Putamen (tissue), 1 donor: ENCODE measurements at places on chromosomes 4 and X.

GRCh38 chrX:3526071-3526470 lies 179.6 kb upstream of the MXRA5 start:
- no peak for DNase-seq

DNA sequence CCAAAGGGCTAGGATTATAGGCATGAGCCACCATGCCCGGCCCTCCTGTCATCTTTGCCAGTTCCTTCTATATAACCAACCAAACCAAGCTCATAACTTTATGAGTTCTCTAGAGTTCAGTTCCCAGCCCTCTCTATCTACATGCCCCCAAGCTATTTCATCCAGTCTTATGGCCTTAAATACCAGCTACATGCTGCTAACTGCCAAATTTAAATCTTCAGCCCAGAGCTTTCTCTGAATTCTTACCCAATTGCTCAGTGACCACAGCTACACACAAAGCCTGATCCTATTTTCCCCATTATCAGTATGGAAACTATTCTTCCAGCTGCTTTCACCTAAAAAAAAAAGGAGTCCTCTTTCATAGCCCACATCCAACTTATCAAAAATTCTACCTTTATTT lies 23.1 kb downstream of the TMEM184C start:
- DNase-seq: no peak

DNA sequence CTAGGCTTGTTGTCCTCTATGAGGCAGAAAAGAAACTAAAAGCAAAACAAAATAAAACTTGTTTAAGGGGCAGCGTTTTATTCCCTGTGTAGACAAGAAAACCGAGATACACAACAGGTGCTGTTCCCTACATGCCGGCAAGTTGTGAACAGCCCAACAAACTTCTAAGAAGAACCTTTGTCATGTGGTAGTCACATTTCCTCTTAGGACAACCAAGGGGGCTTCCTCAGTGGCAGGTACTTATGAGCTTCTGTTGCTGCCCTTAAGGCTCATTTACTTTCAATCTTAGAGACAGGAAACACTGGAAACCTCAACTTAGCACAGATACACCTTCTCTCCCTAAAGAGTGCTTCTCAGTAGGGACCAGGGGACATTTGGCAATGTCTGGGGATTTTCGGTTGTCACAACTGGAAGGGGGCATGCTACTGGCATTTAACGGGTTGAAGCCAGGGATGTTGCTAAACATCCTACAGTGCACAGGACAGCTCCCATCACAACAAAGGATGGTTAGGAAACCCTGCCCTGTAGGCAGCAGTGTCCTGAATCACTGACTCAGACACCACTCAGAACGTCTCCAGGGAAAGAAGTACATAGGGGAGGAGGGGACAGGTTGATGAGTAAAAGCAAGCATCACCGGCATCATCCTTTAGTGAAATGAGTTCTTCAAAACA lies 111.0 kb downstream of the ASB9 start:
- DNase-seq: no peak

DNA sequence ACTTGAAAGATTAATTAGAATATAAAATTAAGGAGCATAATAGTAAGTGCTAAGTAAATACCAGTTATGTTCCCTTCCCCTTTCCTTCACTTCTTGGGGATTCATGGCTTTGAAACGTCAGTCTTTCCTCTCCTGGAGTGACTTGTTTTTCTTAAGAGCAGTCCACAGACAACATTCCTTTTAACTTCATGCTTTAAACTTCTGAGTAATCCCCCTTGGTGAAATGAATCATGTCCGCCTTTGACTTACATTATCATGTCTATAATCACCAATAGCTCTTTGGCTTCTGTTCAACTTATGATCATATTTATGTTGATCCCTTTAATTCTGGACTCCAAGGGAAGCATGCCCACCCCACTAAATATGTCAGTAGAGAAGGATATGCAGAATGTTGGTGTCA lies 1012.1 kb upstream of the SLIT2 start:
- no peak for DNase-seq

- DNase-seq: no peak
Observed at GRCh38 chr4:27293831-27294230, 433.2 kb downstream of the STIM2 start.

DNA sequence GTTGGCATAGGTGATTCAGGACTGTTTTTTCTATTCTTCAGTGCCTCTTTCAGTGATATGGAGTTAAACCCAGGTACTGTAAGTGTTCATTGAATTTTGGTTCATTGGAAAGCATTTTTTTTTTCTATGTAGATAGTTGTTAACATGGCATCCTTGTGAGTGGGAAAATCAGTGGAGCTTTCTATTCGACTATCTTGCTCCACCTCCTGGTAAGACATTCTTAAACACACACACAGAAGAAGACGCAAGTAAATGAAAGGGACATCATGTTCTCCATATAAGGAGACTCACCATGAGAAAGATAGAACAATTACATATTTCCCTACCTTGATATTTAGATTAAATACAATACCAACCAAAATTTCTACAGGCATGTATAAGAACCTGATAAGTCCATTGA lies 598.5 kb upstream of the SPANXN1 start:
- DNase-seq: no peak

DNA sequence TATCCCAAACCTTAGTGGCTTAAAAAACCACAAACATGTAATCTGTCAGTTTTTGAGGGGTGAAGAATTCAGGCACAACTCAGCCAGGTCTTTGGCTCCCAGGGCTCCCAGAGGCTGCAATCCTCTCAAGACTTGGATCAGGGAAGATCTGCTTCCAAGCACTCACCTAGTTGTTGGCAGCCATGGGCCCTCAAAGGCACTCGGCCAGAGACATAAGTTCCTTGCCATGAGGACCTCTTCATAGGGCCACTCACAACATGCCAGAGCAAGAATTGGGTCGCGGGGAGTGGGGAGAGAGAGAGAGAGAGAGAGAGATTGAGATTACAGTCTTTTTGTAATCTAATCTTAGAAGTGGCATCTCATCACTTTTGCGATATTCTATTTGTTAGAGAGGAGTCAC lies 77.1 kb upstream of the TBC1D9 start:
- no peak for DNase-seq

DNA sequence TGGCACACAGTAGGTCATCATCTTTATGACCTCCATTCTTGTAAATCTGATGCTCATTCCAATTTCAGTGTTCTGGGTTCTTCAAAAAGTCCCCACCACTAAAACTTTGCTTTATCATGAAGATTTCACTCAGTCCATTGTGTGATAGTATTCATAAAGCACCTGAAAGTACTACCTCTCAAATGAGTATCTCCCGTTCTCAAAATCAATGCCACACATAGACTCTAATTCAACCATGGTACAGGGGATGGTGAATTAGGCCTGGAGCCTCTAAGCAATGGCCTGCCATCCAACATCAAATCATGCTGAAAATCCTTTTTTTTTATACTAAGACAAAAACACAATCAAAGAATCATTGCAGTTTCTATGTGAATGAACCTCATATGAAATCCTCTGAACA lies 19.4 kb upstream of the WAS start:
- no peak for DNase-seq

DNA sequence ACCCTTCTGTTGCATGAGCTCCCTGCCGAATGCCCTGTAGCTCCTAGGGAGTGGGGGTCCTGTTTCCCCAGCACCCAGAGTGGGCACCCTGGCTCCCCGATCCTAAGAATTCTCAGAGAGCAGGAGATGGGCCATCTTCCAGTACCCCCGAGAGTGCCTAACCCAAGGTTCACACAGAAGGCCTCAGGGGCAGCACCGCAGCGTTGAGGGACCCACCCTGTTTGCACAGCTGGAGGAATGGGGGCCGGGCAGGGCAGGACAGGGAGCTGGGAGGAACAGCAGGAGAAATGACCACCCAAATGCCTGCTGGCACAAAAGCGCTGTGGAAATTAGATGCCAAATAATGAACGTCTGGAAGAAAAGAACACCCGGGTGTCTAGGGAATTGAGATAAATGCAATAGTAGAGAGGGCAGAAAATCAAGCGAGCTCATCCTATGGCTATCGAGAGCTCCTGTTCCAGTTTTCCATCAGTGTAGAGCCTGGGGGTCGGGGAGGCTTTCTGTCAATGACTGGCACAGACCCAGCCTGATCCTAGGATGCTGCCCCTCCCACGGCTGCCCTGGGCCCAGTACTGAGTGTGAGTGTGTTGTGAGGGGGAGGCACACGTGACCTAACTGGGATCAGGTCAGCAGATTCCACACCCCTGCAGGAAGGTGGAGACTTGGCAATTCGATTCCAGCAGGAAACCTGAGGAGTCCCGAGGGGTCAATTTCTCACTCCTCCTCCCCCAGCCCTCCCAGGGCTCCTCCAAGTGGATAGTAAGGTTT lies 25.7 kb downstream of the SEPTIN6 start:
- DNase-seq: no peak

GRCh38 chr4:147370881-147371280 lies 110.0 kb upstream of the EDNRA start:
- DNase-seq: no peak

GRCh38 chrX:69221239-69222102 lies 56.2 kb upstream of the PJA1 start:
- no peak for DNase-seq

DNA sequence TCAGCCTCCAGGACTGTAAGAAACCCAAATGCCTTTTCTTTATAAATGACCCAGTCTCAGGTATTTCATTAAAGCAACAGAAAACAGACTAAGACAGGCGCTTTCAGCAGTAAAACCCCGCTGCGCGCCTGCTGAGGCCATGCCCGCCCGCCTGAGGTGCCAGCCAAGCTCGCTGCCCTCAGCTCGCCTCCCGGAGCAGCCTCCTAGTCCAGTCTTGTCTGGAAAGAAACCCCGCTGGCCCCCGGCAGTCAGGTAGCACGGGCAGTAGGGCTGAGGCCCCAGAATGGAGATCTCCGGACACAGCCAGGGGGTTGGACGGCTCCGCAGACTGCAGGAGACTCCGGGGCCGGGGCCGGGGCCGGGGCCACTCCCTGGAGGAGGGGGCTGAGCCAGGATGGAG lies 31.7 kb downstream of the ZFYVE28 start:
- no peak for DNase-seq

GRCh38 chr4:112693507-112693906 lies 56.6 kb downstream of the LARP7 start:
- DNase-seq: no peak

GRCh38 chr4:143341186-143341755 lies 4.6 kb downstream of the GAB1 start:
- no peak for DNase-seq

GRCh38 chrX:130550351-130550750 lies 148.6 kb downstream of the RBMX2 start:
- no peak for DNase-seq

DNA sequence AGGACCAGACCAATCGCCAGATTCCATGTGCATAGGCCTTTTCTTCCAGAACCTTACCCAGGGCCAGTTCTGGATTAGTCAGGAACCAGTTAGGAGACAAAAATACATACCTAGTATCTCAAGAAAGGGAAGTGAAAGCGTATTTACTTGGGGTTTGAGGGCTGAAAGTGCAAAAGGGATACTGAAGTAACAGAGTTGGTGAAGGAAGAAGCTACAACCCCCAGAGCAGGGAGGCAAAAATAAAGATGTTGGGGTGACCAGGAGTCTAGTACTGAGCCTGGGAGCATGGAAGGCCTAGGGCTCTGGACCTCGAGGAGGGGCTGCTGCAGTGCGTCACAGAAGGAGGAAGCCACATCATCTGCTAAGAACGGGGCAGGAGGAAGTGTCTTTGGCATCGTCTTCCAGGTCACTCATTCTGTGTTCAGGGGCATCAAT lies 38.3 kb downstream of the TKTL1 start:
- DNase-seq: no peak
